ENCODE measurements at places on chromosomes 3 and 15. TPM values are rescaled to one million over a fixed set of nuclear protein-coding genes. Genes with fewer than 3 reads are reported as not detected.

Gene IL20RB
- total RNA-seq, result 0.89 TPM

- peak; percentile 69 for DNase-seq
Measured at GRCh38 chr3:57007521-57008460, 52.7 kb upstream of the SPATA12 start.

DNA sequence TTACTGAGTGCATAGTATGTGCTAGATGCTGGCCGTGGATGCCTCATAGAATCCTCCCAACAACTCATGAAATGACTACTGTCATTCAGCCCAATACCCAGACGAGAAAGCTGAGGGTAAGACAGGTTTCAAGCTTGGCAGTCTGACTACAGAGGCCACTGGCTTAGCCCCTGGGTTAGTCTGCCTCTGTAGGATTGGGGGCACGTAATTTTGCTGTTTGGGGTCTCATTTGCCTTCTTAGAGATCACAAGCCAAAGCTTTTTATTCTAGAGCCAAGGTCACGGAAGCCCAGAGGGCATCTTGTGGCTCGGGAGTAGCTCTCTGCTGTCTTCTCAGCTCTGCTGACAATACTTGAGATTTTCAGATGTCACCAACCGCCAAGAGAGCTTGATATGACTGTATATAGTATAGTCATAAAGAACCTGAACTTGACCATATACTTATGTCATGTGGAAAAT lies 1.0 kb upstream of the CCR5 start:
- DNase-seq, result no peak

DNA sequence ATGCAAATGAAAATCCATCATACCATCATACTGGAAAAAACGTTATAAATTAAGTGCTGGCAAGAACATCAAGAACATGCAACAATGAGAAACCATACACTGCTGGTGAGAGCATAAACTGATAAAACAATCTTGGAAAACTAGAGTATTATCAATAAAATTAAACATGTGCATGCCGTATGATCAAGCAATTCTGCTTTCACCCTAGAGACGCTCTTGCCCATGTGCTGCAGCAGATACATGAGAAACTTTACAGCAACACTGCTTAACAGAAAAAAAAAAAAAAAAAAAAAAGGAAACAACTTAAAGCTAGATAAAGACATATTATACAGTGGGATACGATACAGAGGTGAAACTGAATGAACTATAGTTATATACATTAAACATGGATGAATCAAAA lies 21.8 kb downstream of the SPG11 start:
- DNase-seq, result no peak

Gene ACTRT3
- 3.8 TPM for total RNA-seq

Gene SLC2A2
- not detected for total RNA-seq

Gene TLR9
- total RNA-seq, result not detected

DNA sequence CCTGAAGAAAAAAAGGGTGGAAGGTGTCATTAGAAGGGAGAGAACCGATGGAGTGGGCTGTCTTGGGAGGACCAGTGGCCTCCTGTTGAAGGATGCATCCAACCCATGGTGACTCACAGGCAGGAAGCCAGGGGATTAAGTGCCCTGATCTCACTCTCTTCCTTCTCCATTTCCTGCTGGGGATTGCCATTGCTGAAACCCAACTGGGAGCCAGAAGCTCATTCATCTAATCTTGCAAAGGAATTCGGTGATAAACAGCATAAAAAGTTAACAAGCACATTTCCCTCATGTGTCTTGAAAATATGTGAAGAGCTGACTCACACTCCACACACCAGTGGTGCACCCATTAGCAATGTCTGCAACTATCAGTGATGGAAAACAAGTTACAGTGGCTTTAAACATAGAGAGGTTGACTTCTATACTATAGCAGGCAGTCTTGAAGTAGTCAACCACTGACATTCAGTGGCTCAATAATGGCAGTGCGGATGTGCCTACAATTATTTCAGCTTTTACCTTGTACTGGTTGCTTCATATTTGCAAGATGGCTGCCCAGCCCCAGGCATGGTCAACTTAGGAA lies 12.8 kb upstream of the CSRNP1 start:
- no peak for DNase-seq

GRCh38 chr15:97783240-97783639 lies 177.3 kb upstream of the ARRDC4 start:
- DNase-seq, result no peak

Gene ECT2
- 26.3 TPM for total RNA-seq

GRCh38 chr3:159667261-159667660 lies 321.4 kb upstream of the IL12A start:
- no peak for DNase-seq

- DNase-seq, result no peak
Measured at GRCh38 chr3:13268961-13269441, 151.1 kb downstream of the NUP210 start.

DNA sequence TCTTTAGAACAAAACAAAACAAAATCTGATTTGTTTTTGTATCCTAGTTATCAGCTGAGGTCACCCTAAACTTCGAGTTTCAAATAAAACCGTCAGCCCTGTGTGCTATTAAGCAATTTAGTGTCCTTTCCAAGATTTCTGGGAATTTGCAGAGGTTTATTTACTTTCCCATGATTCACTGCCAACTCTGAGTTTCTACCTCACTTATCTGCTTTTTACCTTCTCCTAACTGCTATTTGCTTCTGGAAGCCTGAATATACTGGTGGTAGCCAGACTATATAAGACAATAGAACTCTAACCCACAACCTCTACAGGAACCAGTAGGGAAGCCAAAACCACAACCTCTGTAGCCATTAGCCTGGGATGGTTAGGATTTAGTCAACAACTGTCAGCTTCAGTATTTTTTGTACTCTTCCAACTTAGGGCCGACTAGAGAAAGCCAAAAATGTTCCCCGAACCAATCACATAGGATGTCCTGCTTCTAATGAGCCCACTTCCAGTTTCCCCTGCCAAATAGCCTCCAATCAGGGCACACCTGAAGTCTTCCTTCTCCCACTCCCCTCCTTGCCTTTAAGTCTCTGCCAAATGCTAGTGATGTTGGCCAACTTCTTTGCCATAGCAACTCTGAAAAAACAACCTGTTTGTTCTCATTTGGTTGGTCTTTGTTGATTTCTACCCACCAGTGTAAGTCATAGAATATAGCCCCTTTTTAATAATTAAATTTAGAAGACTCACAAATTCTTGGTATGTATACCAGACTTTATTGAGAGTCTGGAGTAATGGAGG lies 273.1 kb downstream of the ULK4 start:
- DNase-seq, result no peak

DNA sequence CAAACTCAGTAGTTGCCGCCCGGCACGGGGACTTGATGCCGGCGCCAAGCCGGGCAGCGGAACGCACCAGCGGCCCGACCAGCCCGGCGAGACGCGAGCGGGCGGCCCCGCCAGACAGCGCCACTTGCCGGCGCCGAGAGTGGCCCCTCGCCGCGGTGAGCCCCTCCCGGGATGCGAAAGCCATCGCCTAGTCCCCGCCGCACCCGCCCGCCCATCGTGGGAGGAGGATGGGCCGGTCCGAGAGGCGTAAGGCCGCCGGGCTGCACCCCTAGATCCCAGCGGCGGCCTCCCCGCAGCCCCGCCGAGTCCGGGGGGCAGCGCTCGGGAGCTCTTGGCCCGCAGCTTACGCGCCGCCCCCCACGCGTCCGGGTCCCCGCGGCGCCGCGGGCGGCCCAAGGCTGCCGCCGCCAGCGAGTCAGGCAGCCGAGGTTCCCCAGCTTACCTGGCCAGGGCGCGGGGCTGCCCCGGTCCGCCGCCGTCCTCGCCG lies 609 bp downstream of the GOLGA8A start:
- no peak for DNase-seq

DNA sequence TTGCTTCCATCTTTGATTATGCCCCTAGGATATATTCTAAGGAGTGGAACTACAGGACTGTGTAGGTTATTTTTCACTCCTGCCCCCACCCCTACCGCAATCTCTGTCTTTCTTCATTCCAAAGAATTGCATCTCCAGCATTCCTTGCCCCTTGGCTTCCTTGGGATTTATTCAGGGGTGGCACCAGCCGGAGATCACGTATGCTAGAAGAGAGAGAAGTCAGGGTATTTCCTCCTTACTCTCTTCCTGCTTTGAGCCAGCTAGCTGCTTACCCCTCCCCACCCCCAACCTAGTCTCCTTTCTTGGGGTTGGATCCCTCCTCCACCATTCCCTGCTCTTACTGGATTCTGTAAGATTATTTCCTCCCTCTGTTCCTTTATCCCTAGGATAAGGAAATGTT lies 35.0 kb upstream of the DENND4A start:
- DNase-seq, result no peak

Gene ITIH3
- total RNA-seq, result not detected

DNA sequence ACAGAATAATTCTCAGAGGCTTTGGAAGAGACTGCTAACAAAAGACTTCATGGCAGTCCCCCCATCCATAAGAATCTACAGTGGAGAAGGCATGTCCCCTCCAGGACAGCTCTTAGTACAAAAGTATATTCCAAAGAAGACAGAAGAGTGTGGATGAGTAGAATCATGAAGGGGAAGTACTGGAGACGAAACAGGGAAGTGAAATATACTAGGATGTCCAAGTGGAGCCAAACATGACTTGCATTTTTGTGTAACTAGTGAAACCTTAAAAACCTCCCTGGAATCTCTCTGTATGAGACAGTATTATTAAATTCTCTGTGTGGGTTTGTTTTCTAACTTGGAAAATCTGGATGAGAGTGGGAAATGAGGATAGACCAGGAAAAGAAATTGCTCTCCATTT lies 312.4 kb downstream of the RSL24D1 start:
- no peak for DNase-seq

DNA sequence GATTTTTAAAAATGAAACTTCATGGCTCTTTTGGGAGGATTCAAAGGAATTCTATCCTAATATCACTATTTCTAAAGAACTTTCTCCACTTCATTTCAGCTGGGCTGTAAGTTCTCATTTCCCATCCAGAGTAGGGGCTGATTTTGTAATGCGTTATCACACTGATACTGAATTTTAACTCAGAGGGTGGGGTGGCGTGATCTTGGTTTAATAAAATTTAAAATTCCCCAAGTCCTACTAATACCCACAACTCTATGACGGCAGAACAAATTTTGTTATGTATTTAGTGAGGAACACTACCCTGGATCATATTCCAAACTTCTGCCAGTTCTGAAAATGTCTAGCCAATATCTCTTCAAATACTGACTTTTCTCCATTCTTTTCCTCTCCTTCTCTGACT lies 92.7 kb downstream of the ASB7 start:
- no peak for DNase-seq
